ENCODE measurements at places on chromosomes 2 and 18.
A peak's percentile ranks its signal among the peaks of the same experiment; 100 is the strongest.

DNA sequence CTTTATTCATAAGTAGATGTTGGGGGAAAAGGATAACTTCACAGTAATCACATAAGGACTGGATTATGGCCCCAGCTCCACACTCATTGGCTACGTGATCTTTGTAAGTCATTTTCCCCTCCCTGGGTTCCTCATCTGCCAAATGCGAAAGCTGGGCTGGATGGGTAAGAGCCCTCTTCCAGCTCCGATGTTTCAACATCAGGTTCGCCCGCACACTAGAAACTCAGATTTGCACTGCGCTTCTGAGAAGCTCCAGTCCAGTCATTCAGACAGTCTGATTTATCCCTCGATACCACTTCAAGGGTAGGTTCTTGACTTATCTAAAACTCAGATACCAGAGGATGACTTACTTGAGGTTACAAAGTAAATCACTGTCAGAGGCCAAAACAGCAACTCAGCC, 31.0 kb upstream of the RMDN2 start:
- no peak for DNase-seq

- DNase-seq, result no peak
Observed at GRCh38 chr2:117691595-117691994, 122.9 kb upstream of the DDX18 start.

DNA sequence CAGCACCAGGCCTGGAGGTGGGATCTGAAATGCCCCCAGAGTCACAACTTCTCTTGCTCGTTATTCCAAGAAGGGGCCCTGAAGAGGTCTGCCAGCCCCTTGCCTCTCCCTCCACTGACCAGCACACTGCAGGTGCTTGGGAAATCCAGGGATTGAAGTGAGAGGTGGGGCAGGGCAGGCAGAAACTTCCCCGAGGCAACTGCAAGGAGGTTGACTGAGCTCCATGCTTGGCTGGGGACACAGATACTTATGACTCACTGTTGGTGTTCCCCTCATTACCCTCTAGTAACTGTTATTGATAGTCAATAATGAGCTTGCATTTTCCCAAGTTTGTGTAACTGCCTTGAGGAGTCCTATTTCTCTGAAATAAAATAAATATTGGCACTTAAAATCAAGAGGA, 47.5 kb downstream of the MARCO start:
- DNase-seq, result no peak

DNA sequence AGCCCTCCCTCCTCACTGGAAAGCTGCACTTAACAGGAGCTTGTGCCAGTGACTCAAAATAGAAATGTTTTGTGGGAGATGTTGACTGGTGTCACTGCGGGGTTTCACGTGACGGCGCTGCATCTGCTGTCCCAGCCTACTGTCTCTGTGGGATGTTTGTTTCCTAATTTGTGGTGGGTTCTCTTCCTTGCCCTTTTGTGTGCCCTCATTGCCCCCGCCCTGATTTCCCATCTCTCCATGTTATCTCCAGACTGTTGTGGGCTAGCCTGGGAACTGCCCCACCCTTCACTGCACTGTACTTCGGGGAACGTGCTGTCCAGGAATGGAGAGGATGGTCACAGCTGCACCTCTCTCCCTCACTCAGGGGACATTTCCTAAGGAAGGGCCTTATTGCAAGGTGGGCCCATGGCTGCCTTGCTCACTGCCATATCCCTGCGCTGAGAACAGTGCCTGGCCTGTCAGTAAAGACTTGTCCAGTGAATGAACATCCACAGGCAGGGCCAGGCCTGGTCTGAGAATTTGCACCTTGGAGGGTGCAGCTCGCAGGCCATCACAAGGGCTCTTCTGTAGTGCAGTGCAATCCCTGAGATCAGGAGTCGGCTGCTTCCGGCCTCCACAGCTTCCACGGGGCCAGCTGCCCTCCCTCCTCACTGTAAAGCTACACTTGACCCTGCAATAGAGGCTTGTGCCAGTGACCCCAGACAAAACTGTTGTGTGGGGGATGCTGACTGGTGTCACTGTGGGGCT, 18.1 kb downstream of the ZAP70 start:
- no peak for DNase-seq

DNA sequence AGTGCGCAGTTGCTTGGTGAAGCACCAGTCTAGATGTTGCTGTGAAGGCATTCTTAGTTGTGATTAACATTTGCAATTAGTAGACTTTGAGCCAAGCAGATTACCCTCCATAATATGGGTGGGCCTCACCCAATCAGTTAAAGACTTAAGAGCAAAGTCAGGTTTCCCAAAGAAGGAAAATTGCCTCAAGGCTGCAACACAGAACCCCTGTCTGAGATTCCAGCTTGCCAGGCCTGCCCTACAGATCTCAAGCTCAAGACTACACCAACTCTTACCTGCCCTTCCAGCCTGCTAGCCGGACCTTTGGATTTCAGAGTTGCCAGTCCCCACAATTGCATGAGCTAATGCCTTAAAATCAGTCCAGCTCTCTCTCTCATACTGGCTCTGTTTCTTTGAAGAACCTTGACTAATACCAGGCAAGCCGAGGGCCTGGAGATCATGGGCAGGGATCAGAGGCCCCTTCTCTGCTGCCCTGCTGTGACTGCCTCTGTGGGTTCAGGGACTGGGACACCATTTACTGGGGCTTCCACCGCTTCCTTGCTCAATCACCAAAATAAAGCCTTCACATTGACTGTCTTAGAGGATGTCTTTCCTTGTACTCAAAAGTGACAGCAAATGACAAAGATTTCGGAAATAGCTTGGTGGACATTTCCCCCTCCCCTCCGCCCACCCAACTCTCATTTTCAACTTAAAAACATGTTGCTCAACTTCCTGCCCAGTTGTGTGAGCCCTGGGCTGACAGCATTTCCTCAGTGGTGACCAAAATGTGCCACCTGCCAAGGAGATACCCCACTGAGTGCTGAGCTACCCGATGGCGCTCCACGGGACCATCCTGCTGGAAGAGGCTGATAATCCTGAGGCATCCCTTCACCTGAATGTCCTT, 86.7 kb downstream of the GALNT14 start:
- DNase-seq, result peak; percentile 22

DNA sequence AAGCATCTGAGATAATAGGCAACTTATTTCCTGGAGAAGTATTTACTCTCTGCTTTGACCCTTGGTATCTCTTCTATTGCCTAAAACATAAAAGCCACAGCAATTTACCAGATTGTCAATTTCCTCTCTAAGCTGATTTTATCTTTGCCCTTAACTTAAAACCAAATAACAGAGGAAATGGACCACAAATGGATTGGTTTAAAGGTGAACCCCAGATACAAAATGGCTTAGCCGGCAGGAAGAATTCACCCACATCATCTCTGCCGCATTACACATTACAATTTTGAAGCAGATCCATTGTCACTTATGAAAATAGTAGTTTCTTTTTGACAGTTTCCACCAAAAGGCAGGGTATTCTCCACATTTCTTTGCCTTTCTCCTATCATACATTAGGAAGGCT, 585.8 kb upstream of the CHAC2 start:
- DNase-seq, result no peak

- peak; percentile 89 for DNase-seq
Observed at GRCh38 chr2:132438691-132439090, 22.1 kb downstream of the GPR39 start.

DNA sequence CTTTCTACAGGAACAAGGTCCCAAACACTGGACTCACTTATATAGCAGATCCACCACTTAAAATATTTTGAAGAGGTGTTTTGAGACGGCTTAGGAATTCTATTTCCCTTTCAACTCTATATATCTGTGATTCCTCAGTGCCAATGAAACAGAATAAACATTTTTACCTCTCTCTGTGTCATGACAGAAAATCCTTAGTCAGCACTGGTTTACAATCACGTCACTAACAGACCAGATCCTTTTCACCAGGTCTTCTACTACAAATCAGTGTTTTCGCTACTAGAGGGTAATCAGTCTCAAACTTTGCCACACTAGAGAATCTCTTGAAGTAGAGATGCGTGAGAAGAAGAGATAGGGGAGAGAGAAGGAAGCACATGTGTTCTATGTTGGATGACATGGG, 325.6 kb downstream of the SS18 start:
- no peak for DNase-seq

DNA sequence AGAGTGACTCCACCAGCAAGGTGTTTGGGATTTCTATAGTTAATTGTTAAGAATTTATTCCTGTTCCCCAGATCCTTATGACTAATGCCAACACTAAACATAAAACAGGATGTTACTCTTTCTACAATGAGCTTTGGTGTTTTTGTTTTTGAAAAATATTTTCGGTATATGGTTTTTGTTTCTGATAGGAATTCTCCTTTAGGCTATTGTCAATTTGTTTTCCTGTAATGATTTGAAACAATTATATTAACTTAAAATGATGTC, 182.6 kb downstream of the AGAP1 start:
- DNase-seq, result no peak

GRCh38 chr2:188414411-188414810, 122.7 kb downstream of the GULP1 start:
- no peak for DNase-seq

DNA sequence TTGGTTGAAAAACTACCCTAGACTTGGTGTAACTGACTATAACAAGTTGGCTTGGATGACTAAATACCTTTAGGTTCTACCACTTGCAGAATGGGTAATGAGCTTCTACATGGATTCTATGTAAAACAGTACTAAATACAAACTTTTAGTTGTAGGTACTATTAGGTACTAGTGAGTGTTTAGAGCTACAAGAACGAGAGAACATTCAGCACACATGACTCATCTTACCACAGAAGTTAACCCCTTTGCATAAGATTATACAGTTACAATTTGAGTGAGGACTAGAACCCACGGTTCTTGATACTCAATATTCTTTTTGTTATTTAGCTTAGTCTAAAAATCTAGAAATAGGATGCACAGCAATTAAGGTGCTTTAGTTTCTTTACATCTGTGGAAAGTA, 101.7 kb upstream of the TFCP2L1 start:
- DNase-seq, result no peak

DNA sequence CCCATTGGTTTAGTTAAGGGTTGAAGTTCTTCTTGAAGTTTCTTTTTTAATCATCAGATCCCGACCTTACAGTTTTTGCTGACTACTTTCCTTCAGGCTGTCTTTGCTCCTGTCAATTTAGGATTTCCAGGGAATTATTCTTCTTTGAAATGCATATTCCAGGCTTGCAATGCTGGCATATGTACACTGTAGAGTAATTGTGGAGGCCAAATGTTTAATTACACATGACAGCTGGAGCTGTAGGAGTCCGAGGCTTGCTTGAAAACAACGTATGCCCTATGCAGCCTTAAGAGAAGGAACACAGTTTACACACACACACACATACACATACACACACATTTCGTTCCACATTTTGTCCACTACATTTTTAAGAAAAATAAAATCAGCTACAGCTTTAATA, 602.3 kb downstream of the TMEM182 start:
- no peak for DNase-seq

GRCh38 chr2:221836095-221836494, 264.0 kb upstream of the EPHA4 start:
- no peak for DNase-seq

GRCh38 chr2:26516781-26517180, 38.9 kb upstream of the OTOF start:
- no peak for DNase-seq

DNA sequence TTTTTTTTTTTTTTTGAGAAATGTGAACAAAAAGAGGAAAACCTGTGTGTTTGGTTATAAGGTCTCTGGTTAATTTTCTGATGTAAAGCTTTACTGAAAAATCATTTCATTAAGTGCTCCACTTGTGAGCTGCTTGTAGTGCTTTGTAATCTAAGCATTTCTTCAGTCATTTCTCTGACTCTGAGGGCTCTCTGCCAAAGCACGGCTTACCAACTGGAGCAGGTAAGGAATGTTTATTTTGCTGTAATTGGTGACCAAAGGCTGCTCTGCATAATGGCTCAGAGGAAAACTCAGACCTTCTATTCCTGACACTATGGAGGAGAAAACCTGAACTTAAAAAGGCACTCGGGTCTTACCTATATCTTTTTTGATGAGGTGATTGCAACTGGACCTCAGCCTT, 848.8 kb downstream of the MBD2 start:
- peak; percentile 49 for DNase-seq

GRCh38 chr2:98871506-98871905, 64.5 kb downstream of the CRACDL start:
- DNase-seq, result no peak

- no peak for DNase-seq
Observed at GRCh38 chr2:191343796-191344338, 98.7 kb downstream of the MYO1B start.

- DNase-seq, result no peak
Observed at GRCh38 chr18:48440924-48441323, 31.7 kb upstream of the ZBTB7C start.

GRCh38 chr2:212328136-212328535, 210.5 kb downstream of the ERBB4 start:
- DNase-seq, result no peak

GRCh38 chr2:215275824-215276223, 36.0 kb upstream of the ATIC start:
- no peak for DNase-seq

DNA sequence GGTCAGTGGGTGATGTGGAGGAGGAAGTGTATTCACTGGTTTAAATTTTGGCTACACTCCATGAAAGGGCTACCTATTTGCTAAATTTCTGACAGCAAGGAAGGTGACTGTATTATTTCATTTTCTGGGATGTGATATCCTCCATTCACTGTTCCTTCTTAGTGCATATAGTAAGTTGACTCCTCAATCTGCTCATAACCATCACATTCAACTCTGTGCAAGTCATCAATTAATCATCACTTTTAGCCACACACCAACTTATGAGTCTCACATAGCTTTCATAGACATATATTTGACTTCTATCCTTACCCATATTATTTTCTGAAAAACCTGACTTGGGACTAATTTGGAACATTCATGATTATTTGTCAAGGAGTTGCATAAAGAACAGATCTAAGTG, 16.9 kb downstream of the KLHL41 start:
- DNase-seq, result no peak

DNA sequence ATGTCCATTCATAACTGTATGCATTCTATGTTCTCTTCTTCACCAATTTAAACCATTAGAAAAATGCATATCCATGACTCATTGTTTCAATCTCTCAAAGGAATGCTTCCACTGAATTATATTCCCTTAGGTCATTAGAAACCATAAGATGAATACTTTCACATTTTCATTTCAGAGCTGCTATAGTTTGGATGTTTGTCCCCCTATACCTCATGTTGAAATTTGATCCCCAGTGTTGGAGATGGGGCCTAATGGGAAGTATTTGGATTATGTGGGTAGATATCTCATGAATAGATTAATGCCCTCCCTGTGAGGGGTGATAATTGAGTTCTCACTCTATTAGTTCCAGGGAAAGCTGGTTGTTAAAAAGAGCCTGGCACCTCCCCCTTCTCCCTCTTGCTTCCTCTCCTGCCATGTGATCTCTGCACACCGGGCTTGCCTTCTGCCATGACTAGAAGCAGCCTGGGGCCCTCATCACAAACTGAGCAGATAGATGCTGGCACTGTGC, 35.7 kb downstream of the THUMPD2 start:
- no peak for DNase-seq

DNA sequence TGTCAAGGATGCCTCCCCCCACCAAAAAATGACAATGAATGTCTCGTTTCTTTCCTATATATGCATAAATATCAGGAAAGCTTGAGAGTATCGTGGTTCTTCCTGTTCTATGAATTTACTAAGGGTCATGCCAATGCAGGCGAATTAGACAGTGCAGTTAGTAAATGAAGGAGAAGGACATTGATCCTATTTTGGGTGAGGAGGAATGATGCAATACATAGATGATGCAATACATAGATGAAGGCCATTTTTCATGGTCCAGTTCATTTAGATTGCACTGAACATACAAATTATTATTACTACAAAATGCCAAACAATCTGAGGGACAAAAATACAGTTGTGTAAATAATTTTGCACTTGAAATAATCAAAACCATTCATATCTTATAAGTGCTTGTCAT, 1265.0 kb downstream of the LRP1B start:
- no peak for DNase-seq
